ENCODE measurements at places on chromosomes 6 and 20. TPM values are rescaled to one million over a fixed set of nuclear protein-coding genes. Genes with fewer than 3 reads are reported as not detected.

Gene ZNF512B
- 6.2 TPM for total RNA-seq

Gene BACH2
- 0.68 TPM for total RNA-seq

Gene UBE2C
- not detected for total RNA-seq

Gene BANF2
- total RNA-seq = not detected

Gene BTNL2
- not detected for total RNA-seq

Gene ACOT13
- total RNA-seq = 13.7 TPM

Gene BHLHE23
- not detected for total RNA-seq

Gene MMP24
- 0.07 TPM for total RNA-seq

Gene MOCS3
- total RNA-seq = 11.2 TPM

Gene PRL
- not detected for total RNA-seq

Gene WFDC12
- total RNA-seq = 8.9 TPM

Gene CDSN
- 10.9 TPM for total RNA-seq

Gene CALHM6
- total RNA-seq = 0.68 TPM

Gene ZNF343
- total RNA-seq = 10.6 TPM

Gene C6orf58
- total RNA-seq = not detected

Gene LKAAEAR1
- total RNA-seq = not detected
